Sigmoid colon (tissue), 7 donors: ENCODE measurements at places on chromosomes 1 and 21. TPM values are rescaled to one million over a fixed set of nuclear protein-coding genes. Genes with fewer than 3 reads are reported as not detected.

- DNase-seq: no peak
- no peak overlapping the region for H3K27ac ChIP-seq
- H3K4me1 ChIP-seq: no peaks in the 10 kb centered on the region
- no peak overlapping the region for H3K4me3 ChIP-seq
Observed at GRCh38 chr1:42085596-42085995, 67.6 kb upstream of the GUCA2B start.

BEND5 gene
- total RNA-seq: 12.2 TPM

KRTAP11-1 gene
- not detected for total RNA-seq

ICOSLG gene
- total RNA-seq: 0.83 TPM

LEPROT gene
- total RNA-seq: 48.2 TPM
